ENCODE measurements at places on chromosomes 13 and 19.
A peak's percentile ranks its signal among the peaks of the same experiment; 100 is the strongest.

GRCh38 chr19:47323872-47324271 is 8.1 kb upstream of the C5AR2 start:
- DNase-seq, result no peak

DNA sequence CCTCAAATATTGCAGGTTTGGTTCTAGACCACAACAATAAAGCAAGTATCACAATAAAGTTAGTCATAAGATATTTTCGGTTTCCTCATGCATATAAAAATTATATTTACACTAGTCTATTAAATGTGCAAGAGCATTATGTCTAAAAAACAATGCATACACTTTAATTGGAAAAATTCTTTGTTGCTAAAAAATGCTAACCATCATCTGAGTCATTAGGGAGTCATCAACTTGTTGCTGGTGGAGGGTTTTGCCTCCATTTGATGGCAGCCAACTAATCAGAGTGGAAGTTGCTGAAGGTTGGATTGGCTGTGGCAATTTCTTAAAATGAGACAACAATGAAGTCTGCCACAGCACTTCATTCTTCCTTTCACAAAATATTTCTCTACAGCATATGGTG is 422.3 kb upstream of the GPC6 start:
- no peak for DNase-seq

DNA sequence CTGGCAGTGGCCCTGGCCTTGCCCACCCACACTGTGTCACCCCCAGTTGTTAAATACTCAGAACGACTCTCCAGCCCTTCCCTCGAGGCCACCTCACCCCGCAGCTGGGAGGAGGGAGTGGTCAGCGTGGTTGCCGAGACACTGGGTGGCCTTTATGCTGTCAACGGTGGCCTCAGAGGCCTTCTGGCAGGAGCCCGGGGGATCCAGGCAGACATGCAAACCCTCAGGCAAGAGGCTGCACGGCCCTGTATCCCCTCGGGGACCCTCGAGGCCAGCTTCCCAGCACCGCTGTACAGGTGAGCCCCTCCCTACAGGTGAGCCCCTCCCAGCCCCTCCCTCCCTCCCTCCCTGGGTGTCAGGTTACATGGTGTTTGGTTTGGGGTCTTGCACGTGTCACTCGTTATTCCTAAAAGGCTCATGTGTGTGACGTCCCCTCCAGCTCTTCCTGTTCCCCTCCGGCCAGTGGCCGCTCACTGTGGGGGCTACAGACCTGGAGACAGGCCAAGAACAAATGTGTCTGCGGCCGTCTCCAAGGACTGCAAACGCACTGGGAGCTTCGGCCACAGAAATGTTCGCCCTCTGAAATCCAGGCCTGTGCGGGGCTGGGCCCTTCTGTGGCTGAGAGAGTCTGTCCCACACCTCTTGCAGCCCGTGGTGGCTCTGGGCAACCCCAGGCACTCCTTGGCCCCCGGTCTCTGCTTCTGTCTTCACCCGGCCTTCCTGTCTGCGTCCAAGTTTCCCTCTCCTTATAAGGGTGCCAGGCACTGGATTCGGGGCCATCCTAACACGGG is at the start of gene TEKTIP1:
Gene TEKTIP1, plus strand, starts transcription at position 210 of the 791 bp plus-strand sequence. Its CDS starts 4 bp downstream, at position 214.
- DNase-seq, result peak; percentile 71

DNA sequence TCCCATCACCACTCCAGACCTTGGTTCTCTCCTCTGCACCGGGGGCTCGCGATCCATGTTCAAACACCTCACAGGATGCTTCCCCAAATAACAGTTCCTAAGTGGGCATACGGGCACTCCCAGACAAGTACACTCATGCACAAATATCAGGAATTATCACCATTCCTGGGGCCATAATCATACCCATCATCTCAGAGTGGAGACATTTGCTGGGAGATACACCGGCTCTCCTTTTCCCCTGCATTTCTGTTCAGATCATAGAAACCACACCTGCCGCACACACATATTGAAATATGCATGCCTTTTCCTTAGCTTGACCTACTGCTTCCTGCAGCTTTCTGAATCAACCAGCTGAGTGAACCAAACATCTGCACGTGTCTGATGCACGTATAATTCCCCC is 33.9 kb upstream of the MBNL2 start:
- DNase-seq, result no peak

DNA sequence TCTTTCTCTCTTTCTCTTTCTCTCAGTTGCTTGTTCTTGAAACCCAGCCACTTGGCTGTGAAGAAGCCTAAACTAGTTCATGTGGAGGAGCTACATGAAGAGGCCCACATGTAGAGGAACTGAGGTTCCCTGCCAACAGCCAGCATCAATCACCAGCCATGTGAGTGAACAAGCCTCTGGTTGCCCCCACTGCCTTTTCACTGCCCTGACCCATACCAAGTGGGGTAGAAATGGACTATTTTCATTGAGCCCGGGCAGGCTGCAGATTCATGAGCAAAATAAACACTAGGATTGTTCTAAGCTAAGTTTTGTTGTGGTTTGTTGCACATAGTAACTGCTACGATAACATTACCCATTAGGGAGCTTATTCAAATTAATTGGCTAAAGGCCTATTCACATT is 78.7 kb upstream of the FAM216B start:
- DNase-seq, result no peak

GRCh38 chr13:113116871-113117271 is 5.7 kb upstream of the F10 start:
- DNase-seq, result no peak

- DNase-seq, result no peak
Measured at GRCh38 chr19:47778954-47779351, 450 bp downstream of the SELENOW start.

GRCh38 chr19:39934584-39935363 is at the start of gene FCGBP:
Gene FCGBP (minus strand): TSS chr19:39934634.
- DNase-seq, result no peak

GRCh38 chr13:79883216-79883615 is 402.3 kb downstream of the NDFIP2 start:
- DNase-seq, result no peak

GRCh38 chr19:39037194-39037593 is 4.8 kb upstream of the FBXO27 start:
- no peak for DNase-seq

DNA sequence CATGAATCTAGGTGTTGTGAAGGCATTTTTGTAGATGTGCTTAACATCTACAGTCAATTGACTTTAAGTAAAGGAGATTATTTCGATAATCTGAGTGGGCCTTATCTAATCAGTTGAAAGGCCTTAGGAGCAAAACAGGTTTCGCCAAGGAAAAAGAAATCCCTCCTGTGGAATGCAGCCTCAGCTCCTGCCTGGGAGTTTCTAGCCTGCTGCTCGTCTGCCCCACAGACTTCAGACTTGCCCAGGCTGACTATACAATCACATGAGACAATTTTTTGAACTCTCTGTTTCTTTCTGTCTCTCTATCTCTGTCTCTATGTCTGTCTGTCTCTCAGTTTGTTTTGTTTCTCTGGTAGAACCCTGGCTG is 312.5 kb downstream of the OLFM4 start:
- DNase-seq, result peak; percentile 67

DNA sequence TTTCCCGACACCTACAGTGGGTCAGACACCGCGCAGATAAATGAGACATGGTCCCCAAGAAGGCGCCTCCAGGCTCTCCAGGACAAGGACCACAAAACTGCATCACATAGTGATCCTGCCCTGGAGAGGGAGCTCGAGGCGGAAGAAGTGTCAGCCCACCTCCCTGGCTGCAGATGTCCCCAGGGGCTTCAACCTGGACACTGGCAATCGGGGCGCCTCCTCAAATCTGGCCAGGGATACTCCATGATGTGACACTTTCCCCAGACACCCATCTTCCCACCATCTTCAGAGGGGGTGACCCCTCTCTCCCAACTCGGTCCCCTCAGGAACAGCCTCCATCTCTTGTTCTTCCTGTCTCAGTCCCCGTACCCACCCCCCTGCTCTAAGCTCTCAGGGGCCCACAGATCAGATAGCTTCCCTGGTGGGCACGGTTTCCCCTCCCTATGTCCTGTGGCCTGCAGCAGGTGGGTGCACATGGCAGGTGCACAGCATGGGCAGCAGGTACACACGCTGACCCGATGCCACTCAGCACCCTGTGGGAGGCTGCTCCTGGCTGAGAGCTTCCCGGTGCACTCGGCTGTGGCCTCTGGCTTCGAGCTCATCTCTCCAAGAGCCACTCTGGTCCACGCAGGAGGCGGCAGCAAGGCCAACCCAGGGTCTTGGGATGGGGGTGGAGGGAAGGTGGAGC is 61.2 kb downstream of the PEPD start:
- peak; percentile 46 for DNase-seq

GRCh38 chr13:42211704-42212464 is 60.1 kb upstream of the AKAP11 start:
- DNase-seq, result no peak

DNA sequence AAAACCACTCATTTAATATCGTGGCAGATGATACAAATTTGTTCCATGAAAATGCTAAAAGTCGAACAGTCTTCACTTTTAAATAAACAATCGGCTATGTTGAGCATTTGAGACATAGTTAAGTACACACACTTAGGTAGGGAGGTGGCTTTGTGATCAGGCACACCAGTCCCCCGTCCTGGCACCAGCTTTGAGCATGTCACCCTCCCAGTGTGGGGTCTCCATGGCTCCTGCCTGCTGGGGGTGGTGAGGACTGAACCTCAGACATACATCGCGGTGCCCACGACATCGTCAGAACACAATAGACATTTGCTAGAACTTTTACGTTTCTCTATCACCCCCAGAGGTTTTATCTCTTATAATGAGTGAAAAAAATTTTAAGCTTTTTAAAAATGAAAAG is 62.0 kb downstream of the RFX2 start:
- DNase-seq, result no peak

DNA sequence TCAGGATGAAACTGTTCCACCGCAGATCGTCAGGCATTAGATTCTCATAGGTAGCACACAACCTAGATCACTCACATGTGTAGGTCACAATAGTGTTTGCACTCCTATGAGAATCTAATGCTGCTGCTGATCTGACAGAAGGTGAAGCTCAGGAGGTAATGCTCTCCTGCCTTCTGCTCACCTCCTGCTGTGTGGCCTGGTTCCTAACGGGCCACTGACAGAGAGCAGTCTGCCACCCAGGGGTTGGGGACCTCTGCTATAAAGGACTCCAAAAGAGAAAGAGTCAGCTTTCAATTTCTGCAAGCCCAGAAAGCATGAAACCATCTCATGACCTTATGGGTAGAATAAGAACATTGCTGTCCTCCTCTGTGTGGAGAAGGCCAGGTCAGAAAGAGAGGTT is 43.5 kb upstream of the PCCA start:
- no peak for DNase-seq

GRCh38 chr19:10784257-10784656 is 51.8 kb downstream of the TMED1 start:
- no peak for DNase-seq

GRCh38 chr13:36745436-36745835 is 71.6 kb downstream of the SERTM1 start:
- DNase-seq, result no peak

GRCh38 chr13:71803066-71803465 is 63.9 kb downstream of the DACH1 start:
- DNase-seq, result no peak

GRCh38 chr13:29702912-29703351 is 107.4 kb upstream of the SLC7A1 start:
- peak; percentile 98 for DNase-seq

DNA sequence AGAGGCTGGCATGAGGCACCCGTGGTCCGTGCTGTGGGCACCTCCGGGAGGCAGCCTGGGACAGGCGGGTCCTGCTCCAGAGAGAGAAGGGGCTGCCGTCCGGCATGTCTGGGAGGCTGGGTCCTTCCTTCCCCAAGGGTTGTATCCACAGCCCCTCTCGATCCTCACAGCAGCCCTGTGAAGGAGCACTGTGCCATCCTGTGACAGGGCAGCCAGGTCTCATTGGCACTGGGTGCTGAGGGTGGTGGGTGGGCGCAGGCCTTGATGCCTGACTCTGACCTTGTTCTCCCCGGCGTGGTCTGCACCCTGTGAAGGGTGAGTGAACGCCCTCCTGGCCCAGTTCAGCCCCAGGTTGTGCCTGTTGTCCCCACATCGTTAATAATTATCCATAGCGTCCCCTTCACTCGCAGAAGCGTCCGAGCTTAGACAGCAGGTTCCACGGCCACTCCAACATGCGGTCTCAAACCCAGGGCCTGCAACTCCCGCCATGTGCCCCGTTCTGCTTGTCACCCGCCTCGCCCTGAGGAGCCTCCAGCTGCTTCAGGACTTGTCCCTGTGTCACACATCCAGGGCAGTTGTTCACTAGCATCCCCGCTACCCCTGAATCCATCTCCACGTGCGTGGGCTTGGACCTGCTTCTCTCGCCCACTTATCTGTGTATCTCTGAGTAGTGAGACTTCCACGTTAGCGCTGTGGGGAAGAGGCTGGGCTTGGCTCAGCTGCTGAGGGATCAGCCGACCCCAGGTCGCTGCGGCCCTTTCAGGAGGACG is 10.6 kb downstream of the ATP11A start:
- DNase-seq, result peak; percentile 46

DNA sequence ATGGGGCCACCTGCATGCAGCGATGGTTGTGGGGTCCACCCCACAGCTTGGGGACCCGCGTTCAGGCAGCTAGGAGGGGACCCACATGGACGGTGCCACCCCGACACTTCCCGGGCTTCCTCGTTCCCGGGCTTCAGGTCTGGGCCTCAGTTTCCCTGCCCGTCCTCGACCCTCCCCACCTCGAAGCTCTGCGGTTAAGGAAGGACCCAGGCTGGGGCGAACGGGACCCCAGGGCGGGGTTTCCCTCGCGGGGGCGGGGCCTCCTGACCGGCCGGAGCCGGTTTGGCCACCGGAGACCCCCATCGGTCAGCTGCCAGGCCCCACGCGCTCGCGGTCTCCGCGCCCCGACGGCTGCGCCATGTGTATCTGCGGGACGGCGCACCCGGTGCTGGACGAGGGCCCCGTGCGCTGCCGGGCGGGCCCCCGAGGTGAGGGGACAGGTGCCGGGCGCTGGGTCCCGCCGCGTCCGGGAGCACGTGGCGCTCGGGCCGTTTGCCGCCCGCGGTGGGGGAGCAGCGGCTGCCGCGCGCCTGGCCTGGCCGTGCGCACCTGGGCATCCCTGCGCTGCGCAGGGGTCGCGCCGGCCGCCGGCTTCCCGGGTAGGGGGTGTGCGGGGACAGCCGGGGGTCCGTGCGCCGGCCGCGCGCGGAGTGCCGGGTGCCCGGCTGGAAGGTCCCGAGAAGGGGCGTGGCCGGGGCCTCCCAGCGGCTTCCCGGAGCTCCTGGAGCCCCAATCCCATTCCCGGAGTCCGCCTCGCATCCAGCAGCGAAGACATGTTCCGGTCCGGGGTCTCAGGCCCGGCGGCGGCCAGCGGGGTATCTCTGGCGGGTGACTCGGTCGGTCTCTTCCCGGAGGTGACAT is 4.2 kb downstream of the ARHGAP45 start:
- DNase-seq, result no peak

DNA sequence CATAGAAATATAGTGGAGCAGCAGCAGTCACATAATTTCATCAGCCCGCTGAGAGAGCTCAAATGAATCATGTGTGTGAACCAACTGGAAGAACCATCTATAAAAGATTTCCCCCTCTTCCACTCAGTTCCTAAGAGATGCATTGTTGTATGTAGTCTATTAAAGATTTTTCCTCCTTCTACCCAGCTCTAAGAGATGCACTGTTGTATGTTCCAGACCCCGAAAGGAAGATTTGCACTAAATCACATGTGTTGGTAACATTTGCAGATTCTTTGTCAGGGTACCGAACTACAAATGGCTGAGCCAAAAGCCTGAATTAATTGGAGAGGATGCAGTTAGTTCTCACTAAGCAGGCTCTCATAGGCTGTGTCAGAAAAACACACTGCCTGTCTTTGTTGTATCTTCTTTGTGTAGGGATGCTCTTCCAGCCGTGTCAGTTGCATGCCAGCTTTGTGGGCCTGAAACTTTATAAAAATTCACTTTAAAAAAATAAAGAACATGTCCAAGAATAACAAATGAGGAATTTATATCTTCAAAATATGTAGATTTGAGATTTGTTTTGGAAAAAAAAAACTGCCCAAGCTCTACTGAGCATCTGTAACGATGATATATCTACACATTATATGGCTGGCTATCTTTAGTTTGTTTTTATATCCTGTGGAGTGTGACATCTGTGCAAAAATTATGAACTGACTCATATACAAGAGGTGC is 223.1 kb downstream of the MZT1 start:
- no peak for DNase-seq

Measured in islet precursor cell (in vitro differentiated cells).